ENCODE measurements at places on chromosomes 12 and 14.

- no peak for DNase-seq
Measured at GRCh38 chr12:120376416-120376815, 7.5 kb upstream of the MSI1 start.

GRCh38 chr14:56811593-56812363 lies 1.5 kb upstream of the OTX2 start:
- DNase-seq = no peak

DNA sequence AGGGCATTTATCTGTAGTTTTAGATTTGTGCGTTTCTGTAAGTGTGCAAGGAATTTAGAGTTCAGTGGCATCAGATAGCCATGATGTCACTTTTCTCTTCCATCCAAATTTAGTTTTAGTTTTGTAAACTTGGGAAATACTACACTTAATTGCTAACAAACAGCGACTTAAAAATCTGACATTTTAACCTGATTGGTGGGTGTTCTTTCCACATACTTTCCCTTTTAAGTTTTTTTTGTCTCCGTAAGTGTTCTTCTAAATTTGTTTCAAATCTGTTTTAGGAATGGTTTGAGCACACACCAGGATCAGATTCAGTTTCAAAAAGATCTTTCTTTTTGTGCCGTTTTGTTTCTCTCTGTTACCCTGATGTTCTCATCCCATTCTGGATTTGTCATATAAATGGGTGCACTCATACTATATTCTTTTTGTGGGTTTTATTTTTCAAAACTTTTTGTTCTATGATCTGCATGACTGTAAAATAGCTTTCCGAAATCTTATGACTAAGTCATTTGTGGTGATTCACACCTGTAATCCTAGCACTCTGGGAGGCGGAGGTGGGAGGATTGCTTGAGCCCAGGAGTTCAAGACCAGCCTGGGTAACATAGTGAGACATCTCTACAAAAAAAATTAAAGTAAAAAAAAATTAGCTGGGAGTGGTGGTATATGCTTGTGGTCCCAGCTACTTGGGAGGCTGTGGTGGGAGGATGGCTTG lies 58.9 kb downstream of the FBXO34 start:
- peak; percentile 48 for DNase-seq

DNA sequence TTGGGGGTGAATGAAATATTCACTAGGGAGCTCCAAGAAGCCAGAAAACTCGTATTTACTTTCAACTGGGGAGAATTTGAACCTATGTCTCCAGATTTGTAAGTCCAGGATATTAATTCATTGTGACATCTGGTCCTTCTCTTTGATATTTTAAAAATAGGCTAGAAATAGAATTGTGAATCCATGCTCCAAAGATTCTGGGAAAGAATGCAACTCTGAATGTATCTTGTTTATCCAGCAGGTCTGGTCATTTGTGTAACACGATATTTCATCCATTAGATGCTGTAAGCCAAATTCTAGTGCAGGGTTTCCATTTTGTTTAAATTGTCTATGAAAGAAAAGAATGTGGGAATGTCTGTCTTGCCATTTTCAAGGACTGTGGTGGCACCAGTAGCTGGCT lies 334.7 kb downstream of the BMP4 start:
- no peak for DNase-seq

- DNase-seq = no peak
Measured at GRCh38 chr12:84691266-84691665, 221.3 kb downstream of the SLC6A15 start.

Data from cardiac fibroblast (primary cell).